ENCODE measurements at places on chromosomes 1 and 21.

DNA sequence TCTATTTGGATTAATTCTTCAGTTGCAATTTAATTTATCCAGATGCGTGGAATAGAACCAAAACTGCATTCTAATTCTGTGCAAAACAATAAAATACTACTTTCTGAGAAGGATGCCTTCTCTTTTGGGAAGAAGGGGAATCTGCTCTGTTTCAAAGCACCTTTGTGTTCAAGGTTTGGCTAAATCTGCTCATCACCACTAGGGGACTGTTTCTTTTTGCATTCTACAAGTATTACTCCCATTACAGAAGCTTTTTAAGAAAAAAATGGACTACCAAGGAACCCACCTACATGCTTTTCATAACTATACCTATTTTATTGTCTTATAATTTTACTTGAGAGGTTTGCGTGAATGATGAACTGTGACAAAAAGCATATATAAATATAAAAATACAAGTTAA, 18.2 kb downstream of the MRPS6 start:
- no peak for DNase-seq

- DNase-seq, result no peak
Measured at GRCh38 chr1:227543283-227544066, 19.9 kb upstream of the ZNF678 start.

DNA sequence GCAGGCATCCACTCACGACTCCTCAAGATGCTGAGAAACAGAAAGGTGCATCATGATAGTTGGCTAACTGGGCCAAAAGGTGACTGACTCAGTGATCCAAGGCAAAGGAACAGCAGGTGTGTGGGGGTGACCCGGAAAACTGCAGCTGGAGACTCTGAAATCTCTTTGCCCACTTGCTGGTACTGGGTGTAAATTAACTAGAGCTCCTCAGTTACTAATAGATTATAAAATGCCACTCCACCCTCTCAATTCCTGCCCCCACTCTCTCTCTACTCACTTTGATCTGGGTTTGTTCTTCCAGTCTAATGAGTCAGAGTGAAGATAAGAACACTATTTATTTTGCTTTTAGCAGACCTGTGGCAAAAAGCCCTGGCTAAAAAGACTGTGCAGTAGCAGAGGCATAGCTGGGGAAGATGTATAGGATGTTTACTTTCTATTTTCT, 7.2 kb upstream of the PIGC start:
- DNase-seq, result no peak

GRCh38 chr21:35594905-35595304, 465.4 kb downstream of the SETD4 start:
- DNase-seq, result no peak

GRCh38 chr1:154717528-154717924, 109.5 kb upstream of the ADAR start:
- DNase-seq, result no peak

GRCh38 chr1:61244114-61244513, 161.8 kb downstream of the NFIA start:
- DNase-seq, result no peak

DNA sequence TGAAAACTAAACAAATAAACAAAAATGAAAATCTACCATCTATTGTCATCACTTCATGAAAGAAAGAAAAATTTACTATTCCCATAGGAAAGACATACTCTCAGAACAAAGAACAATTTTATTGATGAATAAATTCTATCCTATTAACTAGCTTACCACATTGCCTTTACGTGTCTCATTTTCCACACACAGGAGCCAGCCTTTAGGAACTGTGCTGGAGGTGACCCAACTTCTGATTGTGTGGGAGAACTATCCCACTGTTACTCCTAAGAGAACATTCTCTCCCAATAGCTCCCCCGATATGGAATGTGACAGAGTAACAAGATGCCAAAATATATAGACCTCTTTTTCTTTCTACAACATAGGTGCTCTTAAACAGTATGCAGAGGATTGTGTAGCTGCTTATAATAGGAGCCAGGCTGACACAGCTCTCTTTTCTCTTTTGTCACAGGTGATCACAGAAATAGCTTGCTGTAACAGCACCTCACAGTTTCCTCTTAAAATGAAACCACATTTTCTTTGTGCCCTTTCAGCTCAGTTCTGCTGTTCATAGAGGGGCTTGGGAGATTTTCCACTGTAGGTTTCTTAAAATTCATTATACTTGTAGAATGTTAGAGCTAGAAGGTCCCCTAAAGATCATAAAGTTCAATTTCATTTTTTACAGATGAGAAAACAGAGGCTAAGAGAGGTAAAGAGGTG, 35.5 kb downstream of the C21orf91 start:
- DNase-seq, result no peak

GRCh38 chr1:97192872-97193572, 471.4 kb downstream of the PTBP2 start:
- no peak for DNase-seq

DNA sequence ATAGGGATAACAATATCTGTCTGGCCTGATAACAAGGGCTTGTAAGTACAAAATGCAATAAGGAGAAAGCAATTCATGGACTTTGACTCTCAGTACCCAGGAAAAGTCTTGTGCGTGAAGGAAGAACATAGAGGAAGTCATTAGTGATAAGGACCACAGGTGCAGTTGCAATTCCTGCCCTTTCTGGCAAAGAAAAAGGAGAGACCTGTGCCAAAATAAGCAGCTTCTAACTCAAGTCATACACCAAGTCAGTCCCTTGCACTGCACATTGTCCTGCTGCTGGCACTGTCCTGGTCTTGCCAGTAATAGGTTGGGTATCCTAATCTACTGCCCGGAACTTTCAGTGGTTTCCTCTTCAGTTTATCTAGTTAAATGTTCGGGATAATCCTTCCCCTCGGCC, 14.8 kb upstream of the SOD1 start:
- DNase-seq, result no peak

GRCh38 chr1:216700779-216701178, 22.4 kb downstream of the ESRRG start:
- no peak for DNase-seq

GRCh38 chr1:116682641-116683221, 15.2 kb upstream of the IGSF3 start:
- no peak for DNase-seq

- DNase-seq, result no peak
Measured at GRCh38 chr1:203364094-203364801, 13.3 kb upstream of the FMOD start.

DNA sequence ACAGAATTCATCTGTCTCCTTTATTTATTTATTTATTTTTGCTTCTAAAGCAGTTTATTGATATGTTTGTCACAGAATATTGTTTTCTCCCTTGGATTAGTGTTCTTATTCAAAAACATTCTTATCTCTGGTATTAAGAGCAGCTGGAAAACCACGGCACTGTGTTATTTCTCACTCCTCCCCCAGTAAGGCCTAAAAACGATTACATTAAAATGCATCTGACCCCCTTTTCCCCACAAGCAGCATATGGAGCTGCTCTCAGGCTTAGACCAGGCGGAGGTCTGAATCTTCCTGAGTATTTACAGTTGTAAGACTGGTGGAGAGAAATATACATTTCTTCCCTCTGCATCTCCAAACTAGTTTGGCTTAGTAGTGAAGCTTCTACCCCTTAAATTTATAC, 86.8 kb downstream of the HLX start:
- DNase-seq, result no peak

DNA sequence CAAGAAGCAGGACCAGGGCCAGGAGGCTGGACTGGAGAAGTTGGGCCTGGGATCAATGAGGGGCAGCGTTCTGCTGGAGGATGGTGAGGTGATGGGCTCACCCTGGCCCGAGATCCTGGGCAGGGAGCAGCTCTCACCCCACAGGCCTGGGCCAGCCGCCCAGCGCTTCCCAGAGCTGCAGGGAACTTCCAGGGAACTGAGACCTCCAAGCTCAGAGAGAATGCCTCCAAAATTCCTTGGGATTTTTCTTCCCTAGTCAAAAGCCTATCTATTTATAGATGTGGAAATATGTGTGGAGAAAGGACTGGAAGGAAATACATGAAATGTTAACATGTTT, 121.2 kb downstream of the SPSB1 start:
- DNase-seq, result no peak

DNA sequence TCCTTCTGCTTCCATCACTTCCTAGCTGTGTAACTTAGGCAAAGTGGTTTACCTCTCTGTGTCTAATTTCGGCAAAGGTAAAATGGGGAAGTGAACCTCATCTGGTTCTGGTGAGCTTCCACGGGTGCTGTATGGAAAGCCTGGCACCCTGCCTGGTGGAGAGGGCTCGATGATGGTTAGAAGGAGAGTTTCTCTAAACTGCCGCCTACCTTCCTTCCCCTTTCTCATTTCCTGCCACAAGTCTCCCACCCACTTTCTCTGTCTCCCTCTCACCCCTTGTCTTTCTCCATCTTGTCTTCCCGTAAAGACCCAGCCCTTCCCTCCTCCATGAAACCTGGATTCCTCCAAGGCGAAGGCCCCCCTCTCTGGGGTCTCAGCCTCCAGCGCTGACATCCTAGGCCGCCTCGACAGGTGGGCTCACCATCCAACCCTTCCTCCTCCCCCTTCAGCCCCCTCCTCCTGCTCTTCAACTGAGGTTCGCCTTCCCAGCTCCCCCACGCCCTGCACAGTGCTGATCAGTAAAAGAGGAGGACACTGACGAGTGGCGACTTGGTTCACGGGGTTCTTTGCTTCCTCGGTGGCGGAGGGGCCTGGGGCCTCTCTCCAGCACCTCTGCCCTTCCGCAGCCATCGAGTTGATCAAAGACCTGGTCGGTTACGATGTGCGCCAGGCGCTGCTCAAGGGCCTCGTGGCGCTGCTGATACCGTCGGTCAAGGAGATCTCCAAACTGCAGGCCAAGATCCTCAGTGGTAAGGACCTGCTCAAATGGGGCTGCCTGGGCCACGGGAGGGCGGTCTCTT, 7.3 kb downstream of the RNU5D-1 start:
- DNase-seq, result no peak

- no peak for DNase-seq
Measured at GRCh38 chr1:231940701-231941100, 314.1 kb downstream of the DISC1 start.

DNA sequence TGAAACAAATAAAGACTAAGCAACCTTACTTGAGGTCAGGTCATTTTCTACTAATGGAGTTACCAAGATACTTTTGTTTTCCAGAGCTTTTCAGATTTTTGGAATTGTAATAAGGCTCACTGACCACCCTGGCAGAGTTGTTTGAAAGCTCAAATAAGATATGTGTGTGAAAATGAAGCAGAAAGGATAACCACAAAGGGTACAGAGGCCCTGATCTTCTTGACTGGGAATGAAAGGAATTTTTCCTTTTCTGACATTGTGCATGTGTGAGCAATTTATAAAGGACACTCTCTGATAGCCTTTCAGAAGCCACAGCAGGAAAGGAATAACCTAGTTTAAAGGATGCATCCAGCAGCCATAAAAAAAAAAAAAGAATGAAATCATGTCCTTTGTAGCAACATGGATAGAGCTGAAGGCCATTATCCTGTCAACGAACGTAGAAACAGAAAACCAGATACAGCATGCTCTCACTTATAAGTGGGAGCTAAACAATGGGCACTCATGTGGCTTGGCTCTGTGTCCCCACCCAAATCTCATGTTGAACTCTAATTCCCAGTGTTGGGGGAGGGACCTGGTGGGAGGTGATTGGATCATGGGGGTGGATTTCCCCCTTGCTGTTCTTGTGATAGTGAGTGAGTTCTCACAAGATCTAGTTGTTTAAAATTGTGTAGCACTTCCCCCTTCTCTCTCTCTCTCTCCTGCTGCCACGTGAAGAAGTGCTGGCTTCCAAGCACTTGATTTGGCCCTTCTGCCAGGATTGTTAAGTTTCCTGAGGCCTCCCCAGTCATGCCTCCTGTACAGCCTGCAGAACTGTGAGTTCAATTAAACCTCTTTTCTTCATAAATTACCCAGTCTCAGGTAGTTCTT, 3.1 kb upstream of the SRP9 start:
- no peak for DNase-seq

- DNase-seq, result no peak
Measured at GRCh38 chr1:42040159-42040558, 113.1 kb upstream of the GUCA2B start.

DNA sequence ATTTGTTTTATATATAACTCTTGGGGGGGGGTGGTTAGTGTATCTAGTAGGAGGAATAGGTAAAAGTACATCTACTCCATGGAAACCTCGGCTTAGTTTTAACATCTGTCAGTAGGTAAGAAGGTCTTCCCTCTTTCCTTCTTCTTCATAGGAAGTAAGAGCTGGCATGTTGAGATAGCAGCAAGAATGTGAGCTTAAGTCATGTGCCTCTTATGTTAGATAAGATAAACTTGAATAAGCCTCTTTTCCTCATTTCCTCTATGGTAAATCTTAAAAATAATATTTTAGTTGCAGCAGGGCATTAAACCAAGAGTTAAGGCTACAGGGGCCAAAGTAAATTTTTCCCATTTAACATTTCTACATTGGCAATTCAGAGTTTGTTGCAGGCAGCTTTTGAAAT, 100.4 kb downstream of the MAP3K21 start:
- DNase-seq, result no peak

DNA sequence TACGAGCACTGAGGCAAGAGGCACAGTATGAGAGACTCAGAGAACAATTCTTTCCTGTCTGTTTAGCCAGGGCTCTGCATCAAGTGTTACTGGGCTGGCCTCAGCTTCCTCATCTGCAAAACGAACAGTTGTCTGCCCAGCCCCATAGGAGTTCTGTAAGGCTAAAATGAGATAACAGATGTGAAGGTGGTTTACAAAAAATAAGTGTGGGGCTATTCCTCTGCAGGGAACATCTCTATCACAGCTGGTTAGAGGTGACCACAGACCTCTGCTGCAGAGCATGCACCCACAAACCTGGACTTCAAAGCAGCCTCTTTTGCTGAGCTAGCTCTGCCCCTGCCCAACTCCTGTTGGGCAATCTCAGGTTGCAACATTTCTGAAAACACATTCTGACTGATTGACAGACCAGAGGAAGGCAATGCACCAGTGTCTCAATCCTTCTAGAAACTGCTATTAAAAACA, 10.5 kb upstream of the OLIG1 start:
- no peak for DNase-seq

DNA sequence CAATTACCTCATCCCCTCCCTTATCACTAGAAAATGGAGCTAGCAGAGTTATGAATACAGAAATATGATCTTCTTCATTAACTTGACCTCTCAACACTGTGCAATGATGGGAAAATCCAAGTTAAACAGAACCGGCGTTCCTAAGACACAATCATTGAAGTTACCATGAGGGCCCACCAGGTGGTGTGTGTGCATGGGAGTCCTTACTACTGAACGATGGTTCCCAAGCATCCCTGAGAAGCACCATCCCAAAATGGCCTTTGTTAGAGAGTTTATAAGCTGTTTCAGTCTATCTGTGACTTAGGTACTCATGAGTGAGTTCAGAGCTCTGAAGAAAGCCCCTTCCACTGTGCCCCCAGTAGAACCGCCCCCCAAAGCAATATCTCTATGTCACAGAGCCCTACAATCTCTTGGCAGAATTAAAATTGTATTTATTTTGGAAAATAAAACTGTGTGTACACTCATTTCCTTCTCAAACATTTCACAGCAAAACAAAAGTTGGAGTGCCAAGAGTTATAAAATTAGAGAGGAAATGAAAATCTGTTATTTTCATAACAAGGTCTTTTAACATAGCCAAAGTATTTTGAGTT, 56.8 kb downstream of the PLD5 start:
- no peak for DNase-seq

DNA sequence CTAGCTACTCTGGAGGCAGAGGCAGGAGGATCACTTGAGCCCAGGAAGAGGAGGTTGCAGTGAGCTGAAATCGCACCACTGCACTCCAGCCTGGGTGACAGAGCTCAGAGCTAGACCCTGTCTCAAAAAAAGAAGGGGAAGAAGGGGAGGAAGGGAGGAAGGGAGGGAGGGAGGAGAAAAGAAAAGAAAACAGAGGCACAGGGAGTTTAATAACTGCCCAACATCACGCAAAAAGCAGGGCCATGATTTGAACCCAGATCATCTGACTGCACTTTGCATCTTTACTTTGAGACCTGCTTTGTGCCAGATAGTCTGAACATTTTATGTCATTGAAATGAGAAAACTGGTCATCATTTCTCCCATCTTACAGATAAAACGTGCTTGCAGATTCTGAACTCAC, 2.0 kb downstream of the LURAP1 start:
- DNase-seq, result no peak

All from stimulated activated CD8-positive, alpha-beta memory T cell treated with anti-CD3 and anti-CD28 coated beads, Interleukin-7, amount 100 ng/mL, for 1 hour (primary cell).